ENCODE measurements at places on chromosomes 13 and 19. TPM values are rescaled to one million over a fixed set of nuclear protein-coding genes. Genes with fewer than 3 reads are reported as not detected.

Gene ZNF714
- total RNA-seq = 71.8 TPM

Gene PRR19
- 7.2 TPM for total RNA-seq

Gene NOVA2
- 22.7 TPM for total RNA-seq

Gene FBN3
- total RNA-seq = 39.0 TPM

Gene CBY2
- not detected for total RNA-seq

Gene ADPRHL1
- total RNA-seq = 1.7 TPM

Gene KIR3DL1
- total RNA-seq = not detected

GRCh38 chr13:32962342-32962741, 53.9 kb upstream of the KL start:
- no peak for DNase-seq

DNA sequence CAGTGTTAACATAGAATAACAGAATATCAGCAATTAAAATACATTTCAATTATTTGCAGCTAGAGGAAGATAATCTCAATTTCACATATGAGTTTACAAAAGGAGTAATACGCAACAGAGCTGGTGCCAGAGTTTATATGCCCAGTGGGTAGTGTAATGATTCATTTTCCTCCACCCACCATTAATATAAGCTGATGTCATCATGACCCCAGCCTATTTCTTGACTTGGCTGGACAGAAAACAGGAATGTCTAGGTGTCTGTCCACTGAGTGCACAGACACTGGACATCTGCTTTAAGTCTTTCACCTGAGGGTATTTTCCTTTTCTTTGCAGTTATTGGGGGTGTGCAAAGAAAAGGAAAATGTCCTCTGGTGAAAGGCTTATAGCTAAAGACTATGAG, 335.5 kb downstream of the TBC1D4 start:
- no peak for DNase-seq

- DNase-seq = no peak
Observed at GRCh38 chr19:522726-523125, 8.8 kb upstream of the CDC34 start.

GRCh38 chr13:31670831-31671617, 68.3 kb upstream of the RXFP2 start:
- no peak for DNase-seq

GRCh38 chr19:10706990-10707389, 5.8 kb downstream of the QTRT1 start:
- DNase-seq = no peak

DNA sequence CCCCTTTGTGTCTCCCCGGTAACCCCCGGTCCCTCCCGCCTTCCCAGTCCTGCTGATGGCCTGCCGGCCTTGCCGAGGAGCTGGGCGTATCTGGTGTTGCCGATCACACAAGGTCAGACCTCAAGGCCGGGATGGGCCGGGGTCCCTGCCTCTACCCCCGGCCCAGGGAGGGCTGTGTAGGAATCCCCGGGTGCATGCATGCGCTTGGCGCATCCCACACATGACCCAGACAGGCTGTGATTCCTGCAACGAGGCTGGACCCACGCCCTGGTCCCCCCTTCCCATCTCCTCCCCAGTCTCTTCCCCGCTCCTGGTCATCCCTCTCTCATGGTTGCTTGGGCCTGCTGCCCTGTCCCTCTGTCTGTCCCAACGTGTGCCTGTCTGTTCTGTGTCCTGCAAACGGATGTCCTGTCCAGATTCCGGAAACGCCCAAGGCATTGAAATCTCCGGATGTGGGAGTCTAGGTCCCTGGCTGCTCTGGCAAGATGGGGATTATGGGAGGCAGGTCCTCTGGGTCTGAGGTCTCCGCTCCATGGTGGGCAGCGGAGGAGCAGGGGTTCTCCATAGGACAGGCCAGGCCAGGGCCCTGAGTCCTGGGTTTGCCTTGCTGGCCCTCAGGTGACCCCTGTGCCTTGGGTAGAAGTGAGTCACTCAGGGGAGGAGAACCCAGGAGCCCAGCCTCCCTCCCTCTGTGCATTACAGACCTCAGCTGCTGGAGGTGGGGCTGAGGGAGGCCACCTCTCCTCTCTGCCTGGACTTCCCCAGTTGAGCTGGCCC, 1.6 kb downstream of the PKN1 start:
- no peak for DNase-seq

GRCh38 chr19:51480590-51480989, 2.3 kb downstream of the CEACAM18 start:
- no peak for DNase-seq

GRCh38 chr19:9752701-9753443, 15.7 kb downstream of the ZNF846 start:
- no peak for DNase-seq

DNA sequence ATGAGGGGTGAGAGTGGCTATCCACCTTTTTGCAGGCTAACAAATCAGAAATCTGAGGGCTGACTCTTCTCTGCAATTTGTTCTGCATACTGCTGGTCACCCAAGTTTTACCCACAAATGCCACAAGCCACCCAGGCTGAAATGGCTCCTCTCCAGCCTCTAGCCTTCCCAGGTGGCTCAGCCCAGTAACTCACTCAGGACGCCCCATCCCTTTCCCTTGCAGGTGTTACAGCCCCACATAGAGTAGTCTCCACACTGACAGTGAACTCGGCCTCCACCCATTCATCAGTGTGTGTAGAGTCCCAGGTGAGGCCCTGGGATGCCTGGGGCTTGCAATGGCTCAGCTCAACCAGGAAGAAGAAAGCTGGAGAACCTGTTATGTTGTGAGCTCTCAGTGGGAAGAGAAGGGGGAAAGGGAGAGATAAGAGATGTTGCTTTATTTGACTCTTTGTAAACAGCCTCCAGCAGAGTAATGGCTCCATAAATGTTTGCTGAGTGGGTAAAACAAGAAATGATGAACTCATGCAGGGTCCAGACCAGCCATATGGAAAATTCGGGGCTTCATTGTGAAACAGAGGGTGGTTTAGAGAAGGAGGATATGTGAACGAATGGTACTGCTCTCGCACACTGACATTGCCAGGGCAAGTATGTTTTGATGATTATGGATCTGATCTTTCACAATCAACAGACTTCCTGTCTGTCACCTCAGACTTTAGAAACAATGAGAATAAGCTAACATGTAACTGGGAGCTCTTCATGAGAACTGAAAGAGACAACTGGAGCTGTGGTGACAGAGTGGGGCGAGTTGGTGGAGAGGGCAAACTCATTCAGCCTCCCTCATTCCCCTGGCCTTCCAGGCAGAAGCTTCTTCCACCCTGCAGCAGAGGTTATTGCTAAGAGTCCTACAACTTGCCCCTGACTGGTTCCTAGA, 74.2 kb upstream of the RFC3 start:
- DNase-seq = no peak

- DNase-seq = no peak
Observed at GRCh38 chr13:44244288-44244687, 129.3 kb upstream of the SERP2 start.

GRCh38 chr13:112968380-112968909, 569 bp upstream of the MCF2L start:
- DNase-seq = no peak

DNA sequence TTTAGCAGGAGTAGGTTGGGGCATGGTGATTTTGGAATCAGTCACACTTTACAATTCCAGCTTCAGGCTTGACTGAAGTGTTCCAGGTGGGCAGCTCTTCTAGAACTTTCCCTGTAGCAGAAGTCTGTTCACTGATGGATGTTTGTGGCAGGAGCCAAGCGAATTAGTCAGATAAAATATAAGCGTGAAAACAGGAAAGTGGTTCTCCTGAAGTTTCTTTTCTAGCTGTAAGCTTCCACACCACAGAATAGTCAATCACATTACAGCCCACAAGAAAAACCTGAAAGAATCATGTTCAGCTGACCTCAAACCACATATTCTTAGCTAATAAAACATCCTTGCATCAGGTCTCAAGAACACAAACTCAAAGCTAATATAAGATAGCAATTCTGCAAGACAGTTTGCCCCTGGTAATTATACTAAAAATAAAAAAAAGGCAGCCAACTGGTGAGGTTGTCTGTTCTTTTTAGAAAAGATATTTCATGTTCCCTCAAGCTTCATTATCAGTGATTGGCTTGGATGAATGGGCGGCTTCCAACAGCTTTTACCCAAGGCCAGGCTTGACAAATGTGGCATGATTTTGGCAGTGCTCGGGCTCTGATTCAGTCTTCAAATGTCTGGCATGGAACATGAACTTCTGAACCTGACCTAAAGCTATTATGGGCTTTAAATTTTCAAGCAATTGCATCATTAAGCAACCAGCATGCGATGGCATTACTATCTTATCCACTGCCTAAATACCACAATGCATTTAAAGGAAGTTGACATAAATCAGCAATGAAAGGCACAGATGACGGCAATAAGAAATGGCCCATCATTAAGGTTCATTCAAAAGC, 136.8 kb downstream of the DCLK1 start:
- no peak for DNase-seq

DNA sequence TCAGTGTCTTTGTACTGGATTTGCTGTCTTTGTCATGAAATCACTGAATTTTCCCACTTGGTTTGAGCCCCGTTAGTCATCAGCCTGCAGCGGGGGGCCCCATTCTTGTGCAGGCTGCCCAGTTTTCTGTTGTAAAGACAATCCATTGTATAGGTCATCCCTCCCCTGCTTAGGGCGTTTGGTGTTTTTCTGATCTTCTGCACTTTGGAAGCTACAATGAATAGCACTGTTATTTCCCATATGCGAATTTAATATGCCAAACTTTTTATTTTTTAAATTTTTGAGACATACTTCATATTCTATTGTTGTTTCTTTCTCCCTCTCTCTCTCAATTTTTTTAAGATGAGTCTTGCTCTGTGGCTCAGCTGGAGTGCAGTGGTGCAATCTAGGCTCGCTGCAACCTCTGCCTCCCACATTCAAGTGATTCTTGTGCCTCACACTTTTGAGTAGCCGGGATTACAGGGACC, 9.0 kb downstream of the SLC27A1 start:
- no peak for DNase-seq

- DNase-seq = no peak
Observed at GRCh38 chr13:72412481-72412880, 314.9 kb downstream of the MZT1 start.

DNA sequence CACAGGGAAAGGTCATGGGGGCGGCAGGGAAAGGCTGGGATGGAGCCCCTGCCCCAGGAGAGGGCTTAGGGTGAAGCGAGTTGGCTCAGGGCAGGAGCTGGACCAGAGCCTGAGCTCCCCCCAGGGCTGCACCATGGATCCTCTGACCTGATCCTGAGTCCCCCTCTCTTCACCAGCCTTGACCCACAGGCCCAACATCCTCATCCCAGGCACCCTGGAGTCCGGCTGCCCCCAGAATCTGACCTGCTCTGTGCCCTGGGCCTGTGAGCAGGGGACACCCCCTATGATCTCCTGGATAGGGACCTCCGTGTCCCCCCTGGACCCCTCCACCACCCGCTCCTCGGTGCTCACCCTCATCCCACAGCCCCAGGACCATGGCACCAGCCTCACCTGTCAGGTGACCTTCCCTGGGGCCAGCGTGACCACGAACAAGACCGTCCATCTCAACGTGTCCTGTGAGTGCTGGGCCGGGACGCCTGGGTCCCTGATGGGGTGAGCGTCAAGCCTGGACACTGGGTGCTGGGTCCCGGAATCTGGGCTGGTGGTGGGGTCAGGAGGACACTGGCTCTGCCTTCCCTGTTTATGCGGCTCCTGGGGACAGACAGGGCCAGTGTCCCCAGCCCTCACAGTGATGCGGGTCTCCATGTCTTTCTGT, 842 bp downstream of the SIGLEC9 start:
- no peak for DNase-seq

DNA sequence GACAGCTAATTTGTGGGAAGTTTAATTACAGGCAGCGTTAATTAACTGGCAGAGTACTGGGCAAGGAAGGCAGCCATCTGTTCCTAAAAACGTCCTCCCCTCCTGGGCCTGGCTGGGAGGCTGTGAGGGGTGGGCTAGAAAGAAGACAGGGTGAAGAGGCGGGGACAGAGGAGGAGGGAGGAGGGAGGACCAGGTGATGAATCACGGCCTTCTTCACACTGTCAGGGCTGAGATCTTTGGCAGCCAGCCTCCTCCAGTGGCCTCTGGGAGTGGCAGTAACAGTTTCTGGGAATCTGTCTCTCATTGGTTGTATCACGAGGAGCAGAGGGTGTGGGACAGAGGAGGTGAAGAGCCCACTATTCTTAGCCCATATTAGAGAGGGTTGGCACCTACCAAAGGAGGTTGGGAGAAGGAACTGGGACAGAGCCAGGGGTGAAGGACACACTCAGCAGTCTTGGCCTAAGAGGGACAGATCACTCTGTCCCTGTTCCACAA, 9.6 kb upstream of the ZNRF4 start:
- DNase-seq = no peak

DNA sequence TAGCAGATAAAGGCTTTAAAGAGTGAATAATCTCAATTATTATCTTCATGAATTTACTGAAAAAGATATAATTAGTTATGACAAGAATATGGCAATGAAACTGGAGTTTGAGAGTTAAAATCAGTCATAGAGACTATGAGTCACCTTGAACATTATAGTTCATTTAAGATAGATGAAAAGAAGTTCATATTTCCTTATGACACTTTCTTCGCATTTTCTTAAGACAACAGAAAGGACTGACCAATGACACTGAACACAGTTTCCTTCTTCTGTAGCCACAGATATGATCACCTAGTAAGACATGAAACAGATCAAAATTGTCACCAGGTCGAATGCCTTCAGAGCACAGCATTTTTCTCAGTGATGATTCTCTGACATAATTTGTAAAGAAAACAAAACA, 202.1 kb downstream of the KLF12 start:
- no peak for DNase-seq

DNA sequence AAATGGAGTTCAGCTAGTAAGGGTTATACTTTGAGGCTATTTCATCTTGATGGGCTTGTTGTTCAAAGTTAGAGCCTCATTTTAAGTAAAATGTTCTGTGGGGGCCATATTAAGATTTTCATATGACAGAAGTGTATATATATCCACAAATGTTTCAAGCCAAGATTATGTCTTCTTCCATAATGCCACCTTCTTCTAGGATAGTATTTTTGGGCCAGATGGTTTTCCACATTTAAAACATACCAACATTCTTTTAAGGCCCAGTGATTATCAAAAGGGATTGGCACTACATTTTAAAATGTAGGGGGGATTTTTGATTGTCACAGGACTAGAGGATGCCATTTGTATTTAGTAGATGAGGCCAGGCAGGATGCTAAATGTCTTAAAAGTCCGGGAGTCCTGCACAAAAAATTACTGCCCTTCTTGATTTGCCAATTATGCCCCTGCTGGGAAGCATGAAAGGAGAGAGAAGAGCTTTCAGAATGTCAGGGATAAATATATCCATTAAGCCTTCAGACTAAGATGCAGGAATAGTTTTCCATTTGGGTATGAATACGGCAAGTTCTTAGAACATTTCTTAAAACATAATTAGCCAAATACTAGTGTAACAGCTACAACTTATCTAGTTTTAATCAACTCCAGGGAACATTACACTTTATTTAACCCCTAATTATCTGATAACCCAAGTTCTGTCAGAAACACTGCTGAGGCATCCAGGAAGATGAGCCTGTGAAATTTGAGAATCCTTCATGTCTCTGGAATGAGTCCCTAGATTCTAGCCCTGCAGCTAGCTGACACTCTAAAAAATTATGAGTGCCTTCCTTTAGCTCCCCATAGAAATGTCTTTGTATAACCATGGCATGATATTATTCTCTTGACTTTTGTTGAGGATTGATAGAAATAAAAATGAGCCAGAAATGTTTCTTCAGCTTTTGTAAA, 34.0 kb downstream of the ITM2B start:
- no peak for DNase-seq

GRCh38 chr13:110418944-110419343, 111.9 kb downstream of the COL4A2 start:
- DNase-seq = no peak
